ENCODE measurements at places on chromosomes 16 and 17.

DNA sequence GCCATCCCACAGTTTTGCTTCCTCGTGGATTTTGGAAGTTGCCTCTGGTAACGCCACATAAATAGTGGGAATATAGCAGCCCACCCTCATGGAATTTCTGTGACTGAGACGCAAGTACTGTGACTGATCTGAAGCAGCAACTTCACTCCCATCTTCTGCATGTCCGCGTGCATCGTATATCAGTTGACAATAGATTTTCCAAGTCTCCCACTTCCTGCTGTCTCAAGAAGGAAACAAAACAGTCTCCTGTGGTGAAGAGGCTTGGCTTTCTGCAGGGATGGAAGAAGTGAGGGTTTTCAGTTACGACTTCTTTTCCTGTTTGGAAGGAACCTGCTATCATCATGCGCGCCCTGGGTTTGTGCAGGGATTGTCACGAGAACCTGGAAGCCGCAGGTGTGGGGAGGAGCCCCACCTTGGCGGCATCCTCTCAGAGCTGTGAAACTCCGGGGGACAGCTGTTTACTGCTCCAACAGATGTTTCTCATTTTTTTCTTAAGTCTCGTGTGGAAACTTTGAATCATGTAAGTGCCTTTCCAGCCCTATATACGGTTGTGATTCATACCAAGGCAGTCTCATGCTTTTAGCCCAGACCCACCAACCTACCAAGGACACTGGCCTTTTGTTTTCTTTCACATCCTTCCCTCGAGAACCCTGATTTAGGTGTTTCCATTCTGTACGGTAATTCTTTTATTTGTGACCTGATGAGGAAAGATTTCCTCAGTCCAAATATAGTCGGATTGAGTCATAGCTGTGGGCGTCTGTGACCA, 57.5 kb downstream of the WIPI1 start:
- DNase-seq, result no peak

DNA sequence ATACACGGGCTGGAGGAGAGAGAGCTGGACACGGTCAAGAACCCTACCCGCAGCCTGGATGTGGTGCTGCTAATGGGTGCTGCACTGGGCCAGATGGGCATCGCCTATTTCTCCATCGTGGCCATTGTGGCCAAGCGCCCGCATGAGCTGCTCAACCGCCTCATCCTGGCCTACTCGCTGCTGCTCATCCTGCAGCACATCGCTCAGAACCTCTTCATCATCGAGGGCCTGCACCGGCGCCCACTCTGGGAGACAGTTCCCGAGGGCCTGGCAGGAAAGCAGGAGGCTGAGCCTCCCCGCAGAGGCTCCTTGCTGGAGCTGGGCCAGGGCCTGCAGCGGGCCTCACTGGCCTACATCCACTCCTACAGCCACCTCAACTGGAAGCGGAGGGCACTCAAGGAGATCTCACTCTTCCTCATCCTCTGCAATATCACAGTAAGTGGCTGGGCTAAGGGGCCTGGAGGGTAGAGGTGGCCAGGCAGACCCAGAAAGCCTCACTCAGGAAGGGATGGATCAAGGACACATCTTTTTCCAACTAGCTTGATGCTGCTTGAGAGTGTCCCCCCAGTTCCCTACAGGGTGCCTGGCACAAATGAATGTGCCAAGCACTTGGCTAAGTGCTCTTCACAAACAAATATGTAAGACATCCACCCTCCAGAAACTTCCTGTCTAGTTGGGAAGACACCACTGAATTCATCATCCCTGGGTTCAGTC, 11.5 kb downstream of the OTOP3 start:
- no peak for DNase-seq

DNA sequence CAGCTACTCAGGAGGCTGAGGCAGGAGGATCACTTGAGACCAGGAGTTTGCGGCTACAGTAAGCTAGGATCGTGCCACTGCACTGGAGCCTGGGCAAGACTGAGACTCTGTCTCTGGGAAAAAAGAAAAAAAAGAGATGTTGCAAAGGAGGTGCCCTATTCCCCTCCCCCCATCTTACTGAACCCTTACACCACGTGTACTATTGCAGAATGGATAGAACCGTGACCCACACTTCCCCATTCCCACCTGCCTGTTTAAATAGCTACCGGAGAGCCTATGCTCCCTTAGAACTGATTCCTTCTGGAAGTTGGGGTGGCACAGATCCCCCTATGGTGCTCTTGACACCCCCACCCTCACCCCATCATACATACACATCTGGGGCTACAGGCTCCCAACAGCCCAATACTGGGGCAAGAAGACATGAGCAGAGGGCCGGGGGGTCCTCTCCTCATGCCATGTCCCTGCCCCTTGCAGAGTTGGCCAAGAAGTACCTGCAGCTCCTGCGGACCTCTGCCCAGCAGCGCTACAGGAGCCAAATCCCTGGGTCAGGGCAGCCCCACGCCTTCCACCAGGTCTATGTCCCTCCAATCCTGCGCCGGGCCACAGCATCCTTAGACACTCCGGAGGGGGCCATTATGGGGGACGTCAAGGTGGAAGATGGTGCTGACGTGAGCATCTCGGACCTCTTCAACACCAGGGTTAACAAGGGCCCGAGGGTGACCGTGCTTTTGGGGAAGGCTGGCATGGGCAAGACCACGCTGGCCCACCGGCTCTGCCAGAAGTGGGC, 35.7 kb downstream of the NLRC5 start:
- DNase-seq, result no peak

- no peak for DNase-seq
Measured at GRCh38 chr17:15000661-15001060, 264.5 kb downstream of the PMP22 start.

DNA sequence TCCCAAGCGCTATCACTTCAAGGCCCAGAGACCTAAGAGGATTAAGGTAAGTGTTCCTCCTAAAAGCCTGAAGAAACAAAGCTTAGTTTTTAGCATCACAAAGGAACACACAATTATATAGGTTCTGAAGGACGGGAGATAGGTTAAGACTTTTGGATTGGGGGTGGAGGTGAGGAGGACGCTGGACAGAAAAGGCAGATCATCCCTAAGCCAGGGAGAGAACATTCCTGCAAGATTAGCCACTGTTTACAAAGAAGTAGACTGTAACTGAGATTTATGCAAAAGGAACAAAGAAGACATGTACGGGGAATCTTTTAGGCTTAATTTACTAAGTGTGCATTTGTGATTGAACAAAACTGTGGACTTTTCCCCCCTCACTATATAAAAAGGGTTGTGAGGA, 184.1 kb upstream of the IRX5 start:
- DNase-seq, result no peak

- peak; percentile 17 for DNase-seq
Measured at GRCh38 chr17:76384987-76385891, 830 bp downstream of the SPHK1 start.

GRCh38 chr17:1606352-1606985, 22.2 kb downstream of the SLC43A2 start:
- no peak for DNase-seq

DNA sequence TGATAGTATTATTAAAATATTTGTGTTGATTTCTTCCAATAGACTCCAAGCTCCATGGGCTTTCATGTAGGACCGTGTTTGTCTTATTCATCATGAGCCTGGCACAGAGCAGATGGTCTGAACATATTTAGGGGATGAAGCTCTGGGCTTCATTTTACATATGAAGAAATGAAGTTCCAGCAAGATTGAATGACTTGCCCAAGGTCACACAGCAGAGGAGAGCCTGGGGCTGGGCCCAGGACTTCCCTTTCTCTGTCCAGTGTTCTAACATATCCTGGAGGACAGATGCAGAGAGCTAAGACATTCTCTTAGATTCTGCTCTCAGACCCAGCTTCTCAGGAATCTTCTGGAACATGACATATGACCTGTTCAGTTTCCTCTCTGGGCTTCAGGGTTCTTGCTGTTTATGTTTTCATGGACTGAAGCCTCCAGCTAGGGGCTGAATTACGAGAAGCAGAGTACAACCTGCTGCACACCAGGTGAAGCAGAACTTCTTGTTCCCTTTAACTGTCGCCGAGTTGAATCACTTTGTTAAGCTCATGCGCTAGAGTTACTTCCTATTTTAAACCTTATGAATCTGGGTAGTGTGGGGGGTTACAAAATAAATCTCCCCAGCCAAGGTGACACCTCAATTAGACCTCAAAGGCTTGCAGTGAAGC, 53.6 kb downstream of the GPRC5B start:
- no peak for DNase-seq

GRCh38 chr17:83136156-83136555, 56.7 kb downstream of the METRNL start:
- DNase-seq, result no peak

- no peak for DNase-seq
Measured at GRCh38 chr17:13384626-13385025, 217.1 kb downstream of the HS3ST3A1 start.

- DNase-seq, result no peak
Measured at GRCh38 chr17:77909236-77909635, 49.3 kb upstream of the TNRC6C start.

GRCh38 chr16:6146874-6147425, 1049.4 kb upstream of the EEF2KMT start:
- DNase-seq, result no peak

DNA sequence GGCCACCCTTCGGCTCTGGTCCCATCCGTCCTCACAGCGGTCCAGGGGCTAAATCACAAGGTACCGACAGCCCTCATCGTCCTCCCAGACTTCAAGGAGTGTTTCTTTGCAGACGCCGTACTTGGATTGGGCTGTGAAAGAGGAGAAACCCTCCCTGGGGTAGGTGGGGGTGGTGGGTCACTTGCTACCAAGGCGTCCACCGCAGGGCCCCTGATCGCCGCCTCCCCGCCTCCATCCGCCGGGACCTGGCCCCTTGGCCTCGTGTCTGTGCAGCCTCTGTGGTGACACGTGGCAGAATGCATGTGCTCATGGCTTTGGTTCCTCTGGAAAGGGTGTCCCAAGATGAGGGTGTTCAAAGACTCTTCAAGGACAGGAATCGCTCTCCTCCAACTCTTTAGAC, 151.4 kb downstream of the BANP start:
- DNase-seq, result no peak

DNA sequence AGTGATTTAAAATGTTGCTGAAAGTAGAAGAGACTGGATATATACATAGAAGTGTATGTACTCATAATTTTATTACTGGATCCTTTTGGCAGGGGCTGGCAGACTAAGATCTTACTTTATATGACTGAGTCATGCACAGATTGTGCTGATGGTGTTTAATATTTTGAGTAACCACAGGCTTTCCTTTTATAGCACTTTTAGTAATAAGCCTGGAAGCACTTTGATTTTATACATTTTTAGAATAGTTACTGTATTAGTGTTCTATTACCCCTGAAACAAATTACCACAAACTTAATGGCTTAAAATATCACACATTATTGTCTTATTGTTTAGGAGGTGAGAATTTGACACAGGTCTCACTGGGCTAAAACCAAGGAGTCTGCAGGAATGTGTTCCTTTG, 113.4 kb upstream of the CDH8 start:
- DNase-seq, result no peak

DNA sequence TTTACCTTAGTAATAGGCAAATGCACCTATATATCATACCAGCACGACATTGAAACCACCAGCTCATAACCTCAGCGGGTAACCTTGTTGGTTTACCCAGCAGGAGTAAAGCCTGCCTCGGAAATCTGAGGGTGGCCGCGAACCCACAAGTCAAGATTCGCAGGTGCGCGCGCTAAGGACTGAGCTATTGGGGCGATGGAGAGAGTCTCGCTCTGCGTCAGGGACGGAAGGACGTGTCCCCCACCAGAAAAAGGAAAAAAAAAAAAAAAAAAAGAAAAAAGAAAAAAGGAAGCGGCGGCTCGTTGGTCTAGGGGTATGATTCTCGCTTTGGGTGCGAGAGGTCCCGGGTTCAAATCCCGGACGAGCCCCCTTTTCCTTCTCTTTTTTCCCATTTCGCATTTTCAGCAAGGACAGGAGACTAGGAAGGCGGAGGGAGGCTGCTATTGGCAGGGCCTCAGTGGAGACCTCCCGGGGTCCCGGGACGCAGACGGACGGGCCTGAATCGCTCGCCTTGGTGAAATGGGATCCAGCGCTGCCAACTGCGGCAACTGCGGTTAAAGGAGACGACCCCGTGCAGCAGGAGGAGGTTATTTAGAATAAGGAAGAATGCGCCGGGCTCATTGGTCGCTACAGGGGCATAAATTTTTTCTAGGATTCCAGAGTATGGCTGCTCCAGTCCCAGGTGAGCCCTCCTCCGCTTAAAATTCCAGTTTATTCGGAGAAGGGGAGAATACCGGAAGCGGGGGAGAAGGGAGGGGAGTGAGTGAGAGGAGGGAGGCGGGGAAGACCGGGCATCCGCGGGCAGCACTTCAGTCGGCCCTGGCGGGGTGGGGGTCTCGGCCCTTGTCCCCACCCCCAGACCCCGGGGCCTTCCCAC, at the start of gene OR1F1:
TSS of gene OR1F1 (plus strand) at position 407 of the 877 bp plus-strand sequence.
- DNase-seq, result no peak

Data from stimulated activated CD8-positive, alpha-beta memory T cell treated with anti-CD3 and anti-CD28 coated beads, Interleukin-4, amount 100 ng/mL, for 1 hour (primary cell).